ENCODE measurements at places on chromosomes 7 and 10. TPM values are rescaled to one million over a fixed set of nuclear protein-coding genes. Genes with fewer than 3 reads are reported as not detected.

Gene EN2
- total RNA-seq: not detected

Gene IFIT1B
- not detected for total RNA-seq

Gene SRRM3
- total RNA-seq: not detected

Gene CRYGN
- total RNA-seq: 0.35 TPM

Gene XRCC2
- 9.7 TPM for total RNA-seq

Gene FGFR2
- 0.30 TPM for total RNA-seq

Gene ZMIZ1
- total RNA-seq: 46.9 TPM

Gene DRGX
- total RNA-seq: not detected

Gene ZPBP
- total RNA-seq: not detected

Gene CAMK2B
- total RNA-seq: 0.10 TPM

Gene CRHR2
- not detected for total RNA-seq

Gene INHBA
- total RNA-seq: not detected

Gene C10orf67
- not detected for total RNA-seq

Gene MAGI2
- total RNA-seq: 0.08 TPM

Gene DOCK4
- total RNA-seq: 0.50 TPM

Gene PFKP
- total RNA-seq: 215 TPM

Gene RAMP3
- not detected for total RNA-seq

Gene ARMC3
- total RNA-seq: not detected

Gene CELF2
- total RNA-seq: 213 TPM

Gene ATG9B
- total RNA-seq: 7.9 TPM

Gene GIMAP8
- 25.1 TPM for total RNA-seq

Gene MORN4
- total RNA-seq: 4.3 TPM

Gene IGFBP3
- 12.1 TPM for total RNA-seq

Gene INPP5A
- total RNA-seq: 9.5 TPM

Gene SUN3
- total RNA-seq: not detected

Gene GHRHR
- not detected for total RNA-seq

Gene SPDYE2B
- total RNA-seq: not detected

Gene CLDN4
- not detected for total RNA-seq

Gene PNLIP
- not detected for total RNA-seq

Gene CCL24
- total RNA-seq: not detected

Gene PIP
- total RNA-seq: not detected

Gene VWDE
- total RNA-seq: 5.2 TPM

Gene ASIC3
- 6.2 TPM for total RNA-seq

Gene TMEM236
- total RNA-seq: 0.15 TPM

Gene CDHR1
- 0.38 TPM for total RNA-seq

Gene STX1A
- total RNA-seq: 30.7 TPM

Gene OPN1SW
- not detected for total RNA-seq

Gene C7orf57
- total RNA-seq: 0.28 TPM

Gene RBP4
- total RNA-seq: not detected

Gene ARHGAP19
- 47.0 TPM for total RNA-seq

Gene SH2D4B
- 0.15 TPM for total RNA-seq

Gene C1QL3
- 0.15 TPM for total RNA-seq

Gene ICA1
- total RNA-seq: 2.2 TPM

All from activated CD4-positive, alpha-beta memory T cell treated with anti-CD3 and anti-CD28 coated beads, Interleukin-2, amount 10 ng/mL, durations not matched to agents 7 days and 5 days (primary cell).